Naive thymus-derived CD8-positive, alpha-beta T cell (primary cell): ENCODE measurements at places on chromosomes 6 and 20. TPM values are rescaled to one million over a fixed set of nuclear protein-coding genes. Genes with fewer than 3 reads are reported as not detected.

Gene PREX1
- 20.9 TPM for polyA plus RNA-seq

Gene SMIM13
- polyA plus RNA-seq: 3.0 TPM

Gene PLG
- polyA plus RNA-seq: not detected

Gene CST9L
- polyA plus RNA-seq: not detected

Gene FAXC
- polyA plus RNA-seq: not detected

Gene IRAK1BP1
- 1.5 TPM for polyA plus RNA-seq

Gene NKX2-4
- polyA plus RNA-seq: not detected

Gene TRIM40
- not detected for polyA plus RNA-seq

Gene TRIM27
- 37.5 TPM for polyA plus RNA-seq

Gene SLC4A11
- polyA plus RNA-seq: not detected

Gene SOD2
- 80.5 TPM for polyA plus RNA-seq

- DNase-seq: no peak
Measured at GRCh38 chr20:32456869-32457478, 98.8 kb downstream of the ASXL1 start.

GRCh38 chr20:35297155-35297554, 4.9 kb upstream of the FAM83C start:
- no peak for DNase-seq

- DNase-seq: no peak
Measured at GRCh38 chr6:91538622-91539021, 951.8 kb upstream of the MAP3K7 start.

DNA sequence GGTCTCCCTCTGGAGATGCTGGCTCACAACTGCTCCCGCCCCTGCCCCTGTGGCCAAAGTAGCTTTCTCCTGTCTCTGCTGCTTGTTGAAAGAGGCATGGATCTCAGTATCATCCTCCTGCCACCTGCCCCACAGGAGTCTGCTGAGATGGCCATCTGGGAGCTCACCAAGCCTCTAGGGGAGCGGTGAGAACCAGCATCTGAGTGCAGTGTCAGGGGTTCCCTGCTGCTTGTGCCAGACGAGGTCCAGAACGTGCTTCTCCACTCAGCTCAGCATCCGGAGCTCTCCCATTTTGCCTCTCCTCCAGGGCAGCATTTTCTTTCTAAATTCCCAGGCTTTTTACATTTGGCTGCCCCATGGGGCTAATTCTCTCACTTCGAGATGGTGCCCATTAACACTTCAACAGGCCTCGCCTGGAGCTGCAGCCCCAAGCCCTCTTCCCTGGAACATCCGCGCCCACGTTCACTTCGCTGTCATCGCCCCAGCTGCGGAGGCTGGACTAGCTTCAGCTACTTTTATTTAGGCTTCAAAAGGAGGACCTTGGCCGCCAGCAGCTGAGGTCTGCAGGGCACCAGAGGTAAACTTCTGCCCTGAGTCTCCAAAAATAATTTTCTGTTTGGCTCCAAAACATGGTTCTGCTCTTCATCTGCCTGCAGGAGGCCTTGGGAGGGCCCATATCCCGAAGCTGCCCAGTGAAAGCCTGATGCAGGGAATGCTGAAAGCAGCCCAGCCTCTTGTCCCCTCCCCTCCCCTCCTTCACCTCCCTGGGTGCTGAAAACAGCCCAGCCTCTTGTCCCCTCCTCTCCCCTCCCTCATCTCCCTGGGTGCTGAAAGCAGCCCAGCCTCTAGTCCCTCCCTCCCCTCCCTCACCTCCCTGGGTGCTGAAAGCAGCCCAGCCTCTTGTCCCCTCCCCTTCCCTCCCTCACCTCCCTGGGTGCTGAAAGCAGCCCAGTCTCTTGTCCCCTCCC, 25.2 kb upstream of the MLN start:
- no peak for DNase-seq

DNA sequence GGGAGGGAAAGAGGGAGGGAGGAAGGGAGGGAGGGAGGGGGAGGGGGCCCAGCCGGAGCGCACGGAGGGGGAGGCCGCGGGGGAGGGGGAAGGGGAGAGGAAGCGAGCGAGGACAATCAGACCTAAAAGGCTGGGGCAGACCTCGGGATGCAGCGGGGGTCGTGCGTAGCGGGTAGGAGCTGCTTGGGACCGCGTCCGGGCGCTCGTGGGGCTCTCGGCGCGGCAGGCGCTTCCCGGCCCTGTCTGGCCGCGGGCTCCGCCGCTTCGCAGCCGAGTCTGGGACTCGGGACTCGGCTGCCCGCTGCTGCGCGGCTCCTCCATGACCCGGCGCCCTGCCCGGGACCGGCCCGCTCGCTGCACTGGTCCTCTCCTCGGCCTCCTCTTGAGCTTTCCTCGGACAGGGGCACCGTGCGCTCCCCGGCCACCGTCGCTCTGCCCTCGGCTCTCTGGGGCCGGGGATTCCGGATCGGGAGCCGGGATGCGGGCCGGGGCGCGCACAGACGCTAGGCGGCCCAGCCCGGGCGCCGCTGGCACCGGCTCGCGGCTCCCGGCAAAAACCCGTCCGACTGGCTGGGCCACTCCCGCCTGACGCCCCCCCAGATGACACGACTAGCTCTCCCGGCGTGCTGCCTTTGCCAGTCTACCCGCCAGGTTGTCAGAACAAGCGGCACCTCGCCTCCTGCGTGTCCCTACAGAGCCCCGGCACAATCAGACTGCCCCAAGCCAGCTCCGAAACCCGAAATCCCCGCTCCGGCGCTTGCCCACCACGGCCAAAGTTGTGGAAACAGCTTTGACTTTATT, 2.2 kb downstream of the TFAP2A start:
- no peak for DNase-seq

DNA sequence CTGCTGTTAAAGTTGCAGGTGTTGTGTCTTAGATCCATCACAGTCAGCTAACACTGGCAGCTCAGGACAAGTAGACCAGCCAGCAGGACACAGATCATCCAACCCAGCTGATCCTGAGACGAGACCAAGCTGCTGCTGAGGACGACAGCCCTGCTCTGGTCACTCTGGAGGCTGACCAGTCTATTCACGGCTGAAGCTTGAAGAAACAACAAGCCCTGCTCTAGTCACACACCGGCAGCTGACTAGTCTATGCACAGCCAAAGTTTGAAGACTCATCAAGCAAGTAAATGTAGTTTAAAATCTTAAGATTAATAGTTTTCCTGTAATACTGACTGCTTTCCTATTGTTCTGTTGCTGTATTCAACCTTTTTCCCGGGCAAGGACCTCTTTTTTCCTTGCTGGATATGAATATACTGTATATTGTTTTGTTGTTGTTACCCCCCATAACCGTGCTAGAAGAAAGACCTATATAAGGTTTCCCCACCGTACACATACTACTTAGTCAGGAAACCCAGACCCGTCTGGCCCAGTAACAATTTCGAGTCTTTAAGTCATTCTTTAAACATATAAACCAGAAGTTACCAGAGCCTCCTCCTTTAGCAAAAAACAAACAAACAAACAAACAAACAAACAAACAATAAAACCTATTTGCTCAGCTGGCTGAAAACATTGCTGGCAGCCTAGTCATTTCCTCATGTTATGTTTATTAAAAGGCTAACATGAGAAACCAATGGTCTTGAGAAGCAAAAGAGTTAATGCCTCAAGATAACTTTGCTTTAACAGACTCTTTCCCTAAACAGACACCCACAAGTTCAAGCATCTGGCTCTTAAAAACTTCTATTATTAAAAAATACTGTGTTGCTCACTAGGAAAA, 16.7 kb upstream of the GSTA3 start:
- no peak for DNase-seq

GRCh38 chr6:113944701-113945100, 26.2 kb downstream of the HDAC2 start:
- no peak for DNase-seq

DNA sequence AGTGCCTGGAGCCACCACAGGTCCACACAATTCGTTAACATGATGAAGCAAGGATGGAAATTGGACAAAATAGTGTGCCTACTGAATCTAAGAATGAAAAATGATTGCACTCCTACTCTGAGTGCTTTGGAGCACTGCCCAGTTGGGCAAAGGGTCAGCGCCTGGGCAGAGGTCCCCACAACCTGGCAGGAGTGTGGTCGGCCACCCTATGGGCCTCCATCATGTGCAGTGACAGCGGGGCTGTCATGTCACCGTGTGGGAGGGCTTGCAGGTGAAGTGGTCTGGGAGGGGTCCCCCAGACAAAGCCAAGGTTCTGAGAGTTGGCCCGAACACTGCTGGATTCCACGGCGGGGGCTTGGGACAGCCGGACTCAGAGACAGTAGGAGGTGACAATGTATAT, 36.2 kb upstream of the CD93 start:
- DNase-seq: no peak

DNA sequence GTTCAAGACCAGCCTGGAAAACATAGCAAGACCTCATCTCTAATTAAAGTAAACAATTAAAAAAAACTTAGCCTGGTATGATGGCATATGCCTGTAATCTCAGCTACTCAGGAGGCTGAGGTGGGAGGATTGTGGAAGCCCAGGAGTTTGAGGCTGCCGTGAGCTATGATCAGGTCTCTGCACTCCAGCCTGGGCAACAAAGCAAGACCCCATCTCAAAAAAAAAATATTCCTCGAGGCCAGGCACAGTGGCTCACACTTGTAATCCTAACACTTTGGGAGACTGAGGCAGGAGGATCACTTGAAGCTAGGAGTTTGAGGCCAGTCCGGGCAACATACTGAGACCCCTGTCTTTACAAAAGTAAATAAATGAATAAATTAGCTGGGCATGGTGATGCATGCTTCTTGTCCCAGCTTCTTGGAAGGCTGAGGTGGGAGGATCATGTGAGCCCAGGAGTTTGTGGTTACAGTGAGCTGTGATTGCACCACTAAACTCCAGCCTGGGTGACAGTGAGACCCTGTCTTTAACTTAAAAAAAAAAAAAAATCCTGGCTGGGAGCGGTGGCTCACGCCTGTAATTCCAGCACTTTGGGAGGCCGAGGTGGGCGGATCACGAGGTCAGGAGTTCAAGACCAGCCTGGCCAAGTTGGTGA, 9.3 kb upstream of the C2 start:
- DNase-seq: no peak

- no peak for DNase-seq
Measured at GRCh38 chr6:116352515-116353471, 18.0 kb upstream of the DSE start.

GRCh38 chr6:36627801-36628246, 33.7 kb downstream of the SRSF3 start:
- no peak for DNase-seq

DNA sequence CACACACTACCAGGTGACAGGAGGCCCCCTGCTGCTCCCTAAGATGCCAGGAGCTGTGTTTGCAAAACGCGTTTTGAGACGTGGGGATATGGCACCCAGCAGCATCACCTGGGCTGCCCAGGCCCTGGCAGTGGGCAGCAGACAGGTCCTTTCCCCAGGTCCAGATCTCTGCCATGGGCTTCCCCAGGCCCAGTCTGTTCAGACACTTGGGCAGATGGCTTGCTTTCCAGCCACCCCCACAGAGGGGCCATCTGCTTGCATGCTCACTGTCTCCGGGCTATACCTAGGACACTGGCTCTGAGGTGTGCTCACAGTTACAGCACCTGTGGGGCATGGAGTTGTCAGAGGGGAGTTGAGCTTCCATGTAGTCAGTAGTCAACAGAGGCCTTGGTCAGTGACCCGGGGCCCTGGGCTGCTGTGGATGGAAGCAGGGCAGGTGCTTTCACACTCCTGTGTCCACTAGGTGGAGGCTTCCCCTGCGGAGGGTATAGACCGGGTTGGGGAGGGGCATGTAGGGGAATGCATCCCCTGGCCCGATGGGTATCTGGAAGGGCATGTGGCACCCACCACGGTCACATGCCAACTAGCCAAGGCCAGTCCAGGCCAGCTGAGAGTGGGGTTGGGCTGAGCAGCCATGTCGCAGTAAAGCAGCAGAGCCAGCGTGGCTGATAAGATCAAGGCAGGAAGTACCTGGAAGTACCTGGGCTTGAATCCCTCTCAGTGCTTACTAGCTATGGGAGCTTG, 185.4 kb upstream of the SLC24A3 start:
- DNase-seq: no peak

DNA sequence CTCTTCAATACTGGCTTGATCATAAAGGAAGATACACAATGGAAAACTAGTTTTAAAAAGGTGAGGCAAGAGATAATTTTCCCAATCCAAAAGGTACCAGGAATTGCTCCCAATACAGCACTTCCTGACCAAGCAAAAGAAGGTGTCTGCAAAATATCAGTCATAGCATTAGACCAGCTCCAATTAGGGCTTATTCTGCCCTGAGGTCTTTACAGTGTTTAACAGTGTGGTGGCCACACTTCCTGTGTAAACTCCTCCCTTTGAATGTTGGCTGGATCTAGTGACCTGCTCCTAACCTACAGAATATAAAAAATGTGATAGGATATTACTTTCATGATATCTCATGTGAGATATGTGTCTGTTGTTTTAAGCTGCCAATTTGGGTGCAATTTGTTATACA, 57.1 kb upstream of the BTN3A2 start:
- no peak for DNase-seq

- DNase-seq: no peak
Measured at GRCh38 chr6:16539086-16539931, 222.0 kb downstream of the ATXN1 start.
